ENCODE measurements at places on chromosomes 1 and 21. TPM values are rescaled to one million over a fixed set of nuclear protein-coding genes. Genes with fewer than 3 reads are reported as not detected.

DNA sequence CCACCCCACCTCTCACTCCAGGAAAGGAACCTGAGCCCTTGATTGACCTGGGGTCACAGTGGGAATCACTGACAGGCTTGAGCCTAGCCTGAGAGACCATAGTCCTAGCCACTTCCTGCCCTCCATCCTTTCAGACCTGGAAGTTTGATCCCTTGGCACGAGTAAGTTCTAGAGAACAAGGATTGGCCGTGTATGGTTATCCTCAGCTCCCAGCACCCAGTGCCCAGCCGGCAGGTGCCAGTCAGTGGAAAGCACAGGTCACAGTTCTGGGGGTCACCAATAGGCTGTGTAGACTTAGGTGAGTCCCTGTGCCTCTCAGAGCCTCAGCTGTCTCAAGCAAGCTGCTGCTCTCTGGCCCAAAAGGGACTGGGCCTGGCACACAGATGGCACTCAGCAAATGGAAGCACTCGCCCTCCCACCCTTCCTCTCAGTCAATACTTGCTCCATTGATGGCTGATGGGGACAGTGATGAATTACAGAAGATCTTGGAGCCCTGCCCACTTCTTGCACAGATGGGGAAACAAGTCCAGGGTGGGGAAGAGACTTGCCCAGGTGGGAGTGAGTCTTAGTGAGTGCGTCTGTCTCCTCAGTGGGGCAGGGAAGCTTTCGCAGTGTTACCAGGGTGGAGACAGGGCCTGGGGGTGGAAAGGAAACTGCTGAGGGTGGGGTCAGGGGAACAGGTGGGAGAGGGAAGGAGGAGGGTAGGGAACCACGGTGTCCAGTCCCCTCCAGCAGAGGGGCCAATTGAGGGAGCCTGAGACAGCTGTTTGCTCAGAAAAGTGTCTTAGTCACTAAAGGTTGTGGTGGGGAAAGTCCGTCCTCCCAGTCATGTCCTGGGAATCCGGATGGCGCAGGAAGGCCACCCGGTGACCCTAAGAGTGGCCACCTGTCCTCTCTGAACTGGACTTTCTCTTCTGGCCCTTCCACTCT, 2.6 kb upstream of the KCNQ4 start:
- no peak for DNase-seq

DNA sequence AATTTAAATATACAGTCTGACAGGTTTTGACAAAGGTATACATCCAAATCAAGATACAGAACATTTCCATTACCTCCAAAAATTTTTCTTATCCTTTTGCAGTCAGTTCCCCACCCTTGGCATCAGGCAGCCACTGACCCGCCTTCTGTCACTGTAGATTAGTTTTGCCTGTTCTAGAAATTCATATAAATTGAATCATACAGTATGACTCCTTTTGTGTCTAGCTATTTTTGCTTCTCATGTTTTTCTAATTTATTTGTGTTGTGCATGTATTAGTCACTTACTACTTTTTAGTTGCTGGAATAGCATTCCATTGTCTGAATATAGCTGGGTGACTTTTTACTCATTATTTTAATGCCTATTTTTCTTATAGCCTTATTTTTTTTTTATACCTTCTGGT, 3.8 kb downstream of the UTP25 start:
- no peak for DNase-seq

DNA sequence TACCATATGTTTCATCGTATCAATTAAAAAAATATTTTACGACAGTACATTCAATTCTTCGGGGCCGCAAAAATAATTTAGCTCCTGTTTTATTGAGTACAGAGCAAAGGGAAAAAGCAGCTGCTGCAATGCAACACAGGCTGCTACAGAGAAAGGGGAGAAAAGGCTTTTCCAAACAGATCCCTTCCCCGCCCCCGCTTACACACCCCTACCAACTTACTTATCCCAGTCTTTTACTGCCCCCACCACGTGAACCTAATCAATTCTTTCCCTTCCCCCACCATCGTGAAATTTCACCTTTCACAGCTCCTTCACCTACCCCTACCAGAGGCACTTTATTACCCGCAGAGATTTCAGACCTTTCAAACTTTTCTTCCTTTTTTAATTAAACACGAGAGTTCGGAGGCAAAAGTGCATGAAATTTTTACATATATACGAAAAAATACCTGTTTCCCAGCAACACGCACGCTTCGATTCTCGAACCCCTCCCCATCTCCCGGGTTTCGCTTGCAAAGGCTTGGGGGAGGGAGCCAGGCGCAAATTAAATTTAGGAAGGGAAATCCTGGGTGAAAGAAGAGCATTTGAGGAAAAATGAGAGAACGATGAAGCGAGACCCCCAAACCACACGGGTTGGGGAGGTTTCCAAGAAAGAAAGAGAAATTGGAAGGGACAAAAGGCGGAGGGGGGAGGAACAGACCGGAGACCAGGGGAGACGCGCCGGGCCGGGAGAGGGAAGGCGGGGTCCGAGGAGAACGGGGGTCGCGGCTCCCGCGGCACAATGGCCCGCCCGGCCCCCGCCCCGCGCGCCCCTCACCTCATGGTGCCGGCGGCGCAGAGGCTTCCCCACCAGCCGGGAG, 823 bp downstream of the ENAH start:
- DNase-seq: no peak

The MCOLN2 gene
- total RNA-seq: 37.3 TPM

GRCh38 chr1:50488876-50489275, 65.6 kb upstream of the DMRTA2 start:
- no peak for DNase-seq

GRCh38 chr21:37522641-37523295, 156.2 kb downstream of the DYRK1A start:
- no peak for DNase-seq

GRCh38 chr1:204350857-204351573, 8.7 kb downstream of the PLEKHA6 start:
- DNase-seq: no peak

The DTL gene
- total RNA-seq: 111 TPM

- DNase-seq: no peak
Measured at GRCh38 chr1:32122151-32122550, 14.3 kb downstream of the KPNA6 start.

Measured in activated naive CD4-positive, alpha-beta T cell treated with anti-CD3 and anti-CD28 coated beads, Interleukin-2, amount 50 U/mL, for 72 hours (primary cell).